ENCODE measurements at places on chromosomes 7 and 10.

GRCh38 chr10:50600286-50600685, 23.5 kb downstream of the SGMS1 start:
- no peak for DNase-seq

DNA sequence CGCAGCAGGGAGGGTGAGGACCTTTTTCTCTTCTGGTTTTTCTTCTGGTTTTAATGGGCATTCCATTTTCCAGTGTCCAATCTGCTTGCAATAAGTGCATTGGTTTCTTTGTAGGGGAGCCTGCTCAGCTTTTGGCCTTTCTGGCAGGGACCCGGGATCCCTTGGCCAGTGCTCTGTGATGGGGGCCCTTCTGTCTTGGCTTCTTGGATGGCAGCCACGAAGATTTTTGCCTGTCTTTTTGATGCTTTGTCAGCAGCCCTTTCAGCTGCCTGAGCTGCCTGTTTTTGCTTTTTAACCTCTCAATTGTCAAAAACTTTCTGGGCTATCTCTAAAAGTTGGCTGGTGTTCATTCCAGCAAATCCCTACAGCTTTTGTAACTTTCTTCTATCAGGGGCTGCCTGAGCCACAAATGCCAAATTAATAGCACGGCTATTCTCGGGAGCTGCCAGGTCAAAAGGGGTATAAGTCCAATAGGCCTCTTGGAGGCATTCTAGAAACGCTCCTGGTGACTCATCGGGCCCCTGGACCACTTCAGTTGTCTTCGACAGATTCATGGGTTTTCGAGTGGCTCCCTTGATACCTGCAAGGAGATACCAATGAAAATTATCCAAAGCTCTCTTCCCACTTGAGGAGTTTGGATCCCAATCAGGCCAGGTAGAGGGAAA, 179.9 kb upstream of the MBL2 start:
- DNase-seq = no peak

DNA sequence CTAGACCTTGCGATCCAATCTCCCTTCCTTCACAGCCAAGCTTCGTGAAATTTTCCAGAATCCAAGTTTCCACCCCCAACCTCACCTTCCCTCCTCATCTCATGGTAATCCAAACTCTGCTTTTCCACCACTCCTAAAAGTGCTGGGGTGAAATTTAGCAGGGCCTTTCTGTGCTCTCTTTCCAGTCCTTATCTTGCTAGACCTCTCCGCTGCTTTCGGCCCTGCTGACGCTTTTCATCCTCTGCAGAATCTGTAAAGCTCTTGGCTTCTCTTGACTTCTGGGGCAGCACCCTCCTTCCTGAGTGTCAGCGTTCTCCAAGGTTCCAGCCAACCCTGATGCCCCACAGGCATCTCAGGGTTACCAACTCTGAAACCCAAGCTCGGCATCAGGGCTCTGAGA, 7.7 kb downstream of the PLAC9 start:
- no peak for DNase-seq

DNA sequence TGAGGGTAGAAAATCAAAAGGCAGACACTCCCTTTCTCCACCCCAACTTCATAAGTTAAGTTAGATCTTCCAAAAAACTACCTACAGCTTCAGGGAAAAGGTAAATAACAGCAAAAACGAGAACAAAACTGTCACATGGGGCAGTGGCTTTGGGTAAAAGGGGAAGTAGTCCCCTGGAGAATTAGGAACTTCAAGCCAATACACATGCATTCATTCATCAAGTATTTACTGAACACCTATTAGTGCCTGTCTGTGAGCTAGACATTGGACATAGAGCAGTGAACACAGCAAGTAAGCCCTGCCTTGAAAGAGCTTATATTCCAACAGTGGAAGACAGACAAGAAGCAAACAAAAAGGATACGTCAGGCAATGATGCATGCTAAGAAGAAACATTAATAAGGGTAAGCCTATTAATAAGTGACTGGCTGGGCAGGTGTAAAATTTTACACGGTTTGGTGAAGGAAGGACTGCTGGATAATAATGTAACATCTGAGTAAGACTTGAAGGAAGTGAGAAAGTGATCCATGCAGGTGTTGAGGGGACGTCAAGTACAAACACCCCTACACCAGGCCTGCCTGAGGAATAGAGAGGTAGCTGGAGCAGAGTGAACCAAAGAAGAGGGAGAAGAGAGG, 69.6 kb upstream of the RAPGEF5 start:
- DNase-seq = no peak

DNA sequence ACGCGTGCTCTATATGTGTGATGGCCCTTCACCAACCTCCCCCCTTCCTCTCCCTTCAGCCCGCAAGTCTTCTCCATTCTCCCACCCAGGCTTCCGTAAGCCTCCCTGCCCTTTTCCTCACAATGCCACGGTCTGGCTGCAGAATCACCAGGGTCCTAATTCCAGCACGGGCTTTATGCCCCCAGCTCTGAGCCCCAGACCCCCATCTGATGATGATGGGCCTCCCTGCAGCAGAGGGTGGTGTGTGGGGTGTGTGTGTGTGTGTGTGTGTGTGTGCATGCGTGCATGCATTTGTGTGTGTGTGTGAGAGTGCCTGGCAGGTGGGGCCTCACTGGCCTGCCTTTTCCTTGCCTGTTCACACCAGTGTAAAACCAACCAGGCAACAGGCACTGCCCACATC, 109.9 kb downstream of the OAT start:
- no peak for DNase-seq

- DNase-seq = no peak
These were observed 18.6 kb downstream of the KCP start for GRCh38 chr7:128891942-128892269.

Data from activated CD4-positive, alpha-beta T cell treated with anti-CD3 and anti-CD28 coated beads, Interleukin-2, amount 50 U/mL, for 16 hours (primary cell).